ENCODE measurements at places on chromosomes 13 and 19.

DNA sequence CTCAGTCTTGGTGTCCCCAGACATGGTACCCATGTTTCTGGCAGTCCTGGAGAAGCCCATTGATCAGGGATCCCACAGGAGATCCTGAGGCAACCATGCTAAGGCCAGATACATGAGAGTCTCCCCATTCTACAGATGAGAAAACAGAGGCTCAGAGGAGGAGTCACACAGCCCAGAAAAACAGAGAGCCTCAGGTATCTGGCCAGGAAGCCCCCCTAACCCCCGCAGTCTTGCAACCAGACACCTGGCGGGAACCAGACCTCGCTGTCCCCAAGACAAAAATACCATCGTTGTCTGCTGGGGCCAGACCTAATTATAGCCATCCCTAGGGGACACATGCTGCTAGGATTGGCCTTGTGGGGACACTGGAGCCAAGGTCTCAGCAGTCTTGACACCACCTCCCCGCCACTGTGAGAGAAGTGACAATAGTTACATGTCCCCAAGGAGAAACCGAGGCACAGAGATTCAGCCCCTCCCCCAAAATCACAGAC is 1.6 kb upstream of the PDE4C start:
- DNase-seq, result no peak

GRCh38 chr19:39401549-39402345 is 4.9 kb upstream of the ZFP36 start:
- DNase-seq, result peak; percentile 59

- no peak for DNase-seq
Measured at GRCh38 chr13:45807520-45808099, 43.9 kb downstream of the SIAH3 start.

- no peak for DNase-seq
Measured at GRCh38 chr19:14683439-14683838, 6.4 kb upstream of the ZNF333 start.

GRCh38 chr19:31263328-31263727 is 85.9 kb downstream of the TSHZ3 start:
- DNase-seq, result peak; percentile 28

DNA sequence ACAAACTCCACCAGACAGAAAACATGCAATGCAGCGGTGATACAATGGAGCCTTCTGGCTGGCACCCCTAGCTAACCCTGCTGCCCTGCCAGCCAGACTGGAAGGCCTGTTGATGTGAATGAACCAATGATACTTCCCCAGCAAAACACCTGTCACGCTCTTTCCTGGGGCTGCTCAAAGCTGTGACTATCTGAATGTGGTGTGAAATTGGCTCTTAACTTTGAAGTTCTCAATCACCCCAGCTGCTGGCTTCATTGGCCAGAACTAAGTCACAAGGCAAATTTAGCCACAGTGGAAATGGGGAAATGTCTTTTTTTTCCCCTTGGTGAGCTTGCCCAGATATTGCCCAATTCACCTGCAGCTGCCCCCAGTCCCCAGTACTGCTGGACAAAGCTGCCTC is 147.3 kb downstream of the SLC7A1 start:
- no peak for DNase-seq

- no peak for DNase-seq
Measured at GRCh38 chr19:56577719-56578602, 10.7 kb downstream of the ZNF470 start.

DNA sequence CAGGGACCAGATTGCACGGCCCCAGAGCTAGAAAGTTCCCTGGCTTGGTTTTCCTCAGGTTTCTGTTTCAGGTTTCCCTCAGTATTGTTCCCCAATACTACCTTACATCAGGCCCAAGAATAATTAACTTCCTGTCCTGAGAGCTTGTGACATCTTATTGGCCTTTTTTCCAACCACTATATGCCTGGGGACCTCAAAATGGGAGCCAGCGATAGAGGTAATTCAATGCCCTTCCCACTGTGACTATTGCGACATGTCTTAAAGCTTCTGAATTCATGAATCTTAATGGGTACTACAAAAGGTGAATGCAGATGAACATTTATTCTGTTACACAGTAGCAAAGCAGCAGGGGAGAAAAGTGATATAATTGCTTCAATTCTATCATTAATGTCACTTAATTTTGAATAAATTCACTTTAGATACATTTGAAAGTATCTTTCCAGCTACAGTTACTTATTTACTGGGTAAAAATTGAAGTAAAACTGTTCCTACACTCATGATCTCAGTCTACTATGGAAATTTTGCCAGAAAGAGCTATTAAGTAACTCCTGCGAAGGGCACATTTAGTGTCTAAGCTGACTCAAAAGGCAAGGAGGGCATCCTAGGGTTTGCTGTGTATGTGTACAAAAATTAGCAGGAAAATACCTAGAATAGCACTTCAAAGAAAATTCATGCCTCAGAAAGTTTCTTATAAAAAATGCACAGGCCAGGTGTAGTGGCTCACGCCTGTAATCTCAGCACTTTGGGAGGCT is 4.1 kb downstream of the CRYL1 start:
- no peak for DNase-seq

All from uterus (tissue), 4 donors.